ENCODE measurements at places on chromosomes 13 and 19.

- DNase-seq, result peak; percentile 60
Measured at GRCh38 chr19:35935911-35936737, at the start of gene LRFN3. Gene LRFN3 (plus strand): TSS chr19:35936374. CDS start chr19:35939426, 3,052 bp downstream.

GRCh38 chr13:69410761-69411160 lies 696.9 kb upstream of the ATXN8OS start:
- DNase-seq, result no peak

DNA sequence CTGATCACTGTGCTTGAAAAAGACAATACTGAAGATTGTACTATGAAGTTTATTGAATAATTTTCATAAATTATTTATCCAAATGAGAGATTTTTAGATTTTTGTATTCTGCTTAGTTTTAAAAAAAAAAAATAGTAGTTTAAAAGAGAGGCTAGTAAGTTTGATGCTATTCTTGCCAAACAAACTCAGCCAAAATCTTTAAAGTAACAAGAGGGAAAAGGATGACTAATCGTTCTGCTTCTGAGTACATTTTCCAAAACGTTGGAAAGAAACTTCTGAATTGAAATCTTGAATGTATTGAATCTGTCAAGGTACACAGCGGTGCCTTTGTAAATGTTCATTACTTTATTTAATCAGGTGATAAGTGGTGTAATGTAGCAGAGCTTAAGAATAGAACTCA lies 34.4 kb downstream of the NUP58 start:
- DNase-seq, result no peak

GRCh38 chr19:3771906-3772455 lies at the start of gene RAX2:
Gene RAX2 (minus strand): TSS chr19:3772228. CDS start chr19:3771742, 486 bp downstream.
- DNase-seq, result no peak

- DNase-seq, result no peak
Measured at GRCh38 chr13:79585033-79585432, 104.1 kb downstream of the NDFIP2 start.
